Sigmoid colon (tissue), 7 donors: ENCODE measurements at places on chromosomes 6 and 20.

DNA sequence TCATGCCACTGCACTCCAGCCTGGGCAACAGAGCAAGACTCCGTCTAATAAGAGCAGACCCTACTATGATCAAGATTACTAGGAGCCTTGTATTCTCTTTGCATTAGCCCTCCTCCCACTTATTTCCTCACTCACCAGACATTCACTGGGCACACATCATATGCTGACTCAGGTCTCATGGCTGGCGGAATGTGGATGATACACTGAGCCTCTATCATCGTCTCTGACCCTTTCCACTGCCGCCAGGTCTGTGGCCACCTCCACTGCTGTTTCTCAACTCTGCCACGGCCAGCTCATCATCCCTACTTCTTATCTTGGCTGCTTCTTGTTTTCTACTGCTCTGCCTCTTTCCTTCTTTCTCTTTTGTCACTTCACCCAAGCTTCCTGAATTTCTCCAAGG lies 161.0 kb downstream of the BACH2 start:
- DNase-seq = no peak

DNA sequence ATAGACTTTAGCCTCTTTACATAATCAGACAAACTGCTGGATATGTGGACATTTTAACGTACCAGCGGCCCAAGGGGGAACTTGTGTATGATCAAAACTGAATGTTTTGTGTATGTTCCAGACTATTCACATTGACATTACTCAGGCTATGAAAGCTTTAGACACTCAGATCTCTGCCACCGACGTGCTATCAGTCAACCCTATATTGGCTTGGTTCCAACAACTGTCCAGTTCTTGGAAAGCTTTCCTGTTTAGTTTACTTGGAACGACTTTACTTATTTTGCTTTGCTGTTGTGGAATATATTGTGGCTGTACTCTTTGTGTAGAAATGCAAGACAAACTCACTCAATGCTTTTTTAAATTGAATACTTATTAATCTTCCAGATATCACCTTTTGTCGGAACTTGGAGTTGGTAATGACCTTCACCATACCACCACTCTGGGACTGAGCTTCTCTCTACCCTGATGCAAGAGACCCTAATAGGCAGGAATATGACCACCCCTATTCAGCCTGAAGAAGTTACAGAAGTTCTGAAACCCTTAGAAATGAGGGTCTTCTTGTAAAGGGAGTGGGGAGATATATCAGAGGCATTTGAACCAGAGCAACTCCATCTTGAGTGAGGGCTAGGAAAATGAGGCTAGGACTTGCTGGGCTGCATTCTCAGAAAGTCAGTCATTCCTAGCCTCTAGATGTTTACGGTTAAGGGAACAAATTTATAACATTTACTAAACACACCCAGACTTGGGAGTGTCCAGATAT lies 49.0 kb upstream of the PAX1 start:
- no peak for DNase-seq

- DNase-seq = no peak
Measured at GRCh38 chr20:11852811-11853210, 64.9 kb upstream of the BTBD3 start.

GRCh38 chr6:7198833-7199800 lies 91.4 kb downstream of the RREB1 start:
- no peak for DNase-seq

GRCh38 chr20:45365444-45365970 lies 2.6 kb downstream of the SYS1 start:
- peak; percentile 59 for DNase-seq

GRCh38 chr20:36170542-36171215 lies 16.1 kb downstream of the EPB41L1 start:
- no peak for DNase-seq

- DNase-seq = no peak
Measured at GRCh38 chr6:118017301-118017848, 110.3 kb downstream of the SLC35F1 start.

DNA sequence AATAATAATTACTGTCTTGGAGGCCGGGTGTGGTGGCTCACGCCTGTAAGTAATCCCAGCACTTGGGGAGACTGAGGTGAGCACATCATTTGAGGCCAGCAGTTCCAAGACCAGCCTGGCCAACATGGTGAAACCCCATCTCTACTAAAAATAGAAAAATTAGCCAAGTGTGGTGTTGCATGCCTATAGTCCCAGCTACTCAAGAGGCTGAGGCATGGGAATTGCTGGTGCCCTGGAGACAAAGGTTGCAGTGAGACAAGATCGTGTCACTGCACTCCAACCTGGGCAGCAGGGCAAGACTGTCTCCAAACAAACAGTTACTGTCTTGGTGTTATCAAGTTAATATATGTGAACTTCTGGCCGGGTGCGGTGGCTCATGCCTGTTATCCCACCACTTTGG lies 4.9 kb downstream of the RRP36 start:
- DNase-seq = no peak

- DNase-seq = peak; percentile 82
Measured at GRCh38 chr6:159969921-159970320, 1.0 kb downstream of the IGF2R start.
